ENCODE measurements at places on chromosomes 6 and 20.

GRCh38 chr20:56724241-56724757 lies 95.2 kb downstream of the TFAP2C start:
- DNase-seq, result no peak

DNA sequence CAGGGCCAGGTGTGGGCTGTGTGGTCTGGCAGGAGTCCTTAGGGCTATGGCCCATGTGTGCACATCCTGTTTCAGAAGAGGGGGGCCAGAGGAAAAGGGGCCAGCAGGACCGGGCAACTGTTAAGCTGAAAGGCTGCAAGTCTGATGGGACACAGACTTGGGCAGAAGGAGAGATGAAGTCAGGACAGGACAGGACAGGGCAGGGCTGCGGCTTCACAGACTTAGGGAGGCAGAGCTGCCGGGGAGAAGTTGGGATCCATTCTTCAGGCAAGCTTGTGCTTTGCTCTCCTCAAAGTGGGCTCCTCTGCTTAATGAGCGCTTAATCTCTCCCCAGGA lies 28.7 kb downstream of the MOCS1 start:
- DNase-seq, result no peak

GRCh38 chr6:82270881-82271635 lies 23.5 kb upstream of the IBTK start:
- no peak for DNase-seq

GRCh38 chr6:74899416-74899815 lies 306.4 kb downstream of the COL12A1 start:
- no peak for DNase-seq

DNA sequence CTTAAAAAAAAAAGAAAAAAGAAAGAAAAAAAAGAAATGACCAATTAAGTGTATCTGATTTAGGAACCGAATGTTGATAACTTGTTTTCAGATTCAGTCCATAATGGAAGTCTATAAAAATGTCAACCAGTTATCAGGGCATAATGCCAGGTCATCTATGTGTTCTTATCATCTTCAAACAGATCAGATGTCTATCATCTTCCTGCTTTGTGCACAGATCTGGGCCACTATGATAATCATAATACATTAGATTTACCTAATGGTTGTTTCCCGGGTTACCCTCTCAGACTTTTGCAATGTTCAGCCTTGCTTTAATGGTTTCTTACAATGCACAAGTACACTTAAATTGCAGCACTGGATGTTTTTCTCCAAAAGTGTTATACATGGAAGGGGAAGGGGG lies 100.6 kb downstream of the NKAIN2 start:
- DNase-seq, result no peak

DNA sequence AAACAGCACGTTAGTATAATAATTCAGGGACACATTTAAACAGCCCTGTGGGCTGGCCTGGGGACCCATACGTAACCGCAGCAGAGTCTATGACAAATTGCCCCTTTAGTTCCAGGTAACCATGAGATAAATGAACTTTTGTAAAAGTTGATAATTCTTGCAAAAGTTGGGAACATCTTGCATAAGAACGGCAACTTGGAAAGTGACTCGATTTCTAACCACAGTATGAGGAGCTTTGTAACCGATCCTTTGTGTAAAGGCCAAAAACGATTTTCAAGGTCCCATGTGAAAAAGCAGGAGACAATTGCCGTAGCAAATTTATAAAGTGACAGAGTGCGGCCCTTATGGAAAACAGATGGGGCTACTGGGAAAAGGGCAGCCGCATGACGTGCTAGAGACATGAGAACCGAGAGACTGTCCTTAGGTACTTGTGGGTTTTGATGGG lies 81.6 kb downstream of the PSMG4 start:
- DNase-seq, result no peak

GRCh38 chr6:71194724-71195123 lies 93.9 kb upstream of the OGFRL1 start:
- DNase-seq, result no peak

- no peak for DNase-seq
Observed at GRCh38 chr6:40588480-40588879, 1.3 kb upstream of the LRFN2 start.

DNA sequence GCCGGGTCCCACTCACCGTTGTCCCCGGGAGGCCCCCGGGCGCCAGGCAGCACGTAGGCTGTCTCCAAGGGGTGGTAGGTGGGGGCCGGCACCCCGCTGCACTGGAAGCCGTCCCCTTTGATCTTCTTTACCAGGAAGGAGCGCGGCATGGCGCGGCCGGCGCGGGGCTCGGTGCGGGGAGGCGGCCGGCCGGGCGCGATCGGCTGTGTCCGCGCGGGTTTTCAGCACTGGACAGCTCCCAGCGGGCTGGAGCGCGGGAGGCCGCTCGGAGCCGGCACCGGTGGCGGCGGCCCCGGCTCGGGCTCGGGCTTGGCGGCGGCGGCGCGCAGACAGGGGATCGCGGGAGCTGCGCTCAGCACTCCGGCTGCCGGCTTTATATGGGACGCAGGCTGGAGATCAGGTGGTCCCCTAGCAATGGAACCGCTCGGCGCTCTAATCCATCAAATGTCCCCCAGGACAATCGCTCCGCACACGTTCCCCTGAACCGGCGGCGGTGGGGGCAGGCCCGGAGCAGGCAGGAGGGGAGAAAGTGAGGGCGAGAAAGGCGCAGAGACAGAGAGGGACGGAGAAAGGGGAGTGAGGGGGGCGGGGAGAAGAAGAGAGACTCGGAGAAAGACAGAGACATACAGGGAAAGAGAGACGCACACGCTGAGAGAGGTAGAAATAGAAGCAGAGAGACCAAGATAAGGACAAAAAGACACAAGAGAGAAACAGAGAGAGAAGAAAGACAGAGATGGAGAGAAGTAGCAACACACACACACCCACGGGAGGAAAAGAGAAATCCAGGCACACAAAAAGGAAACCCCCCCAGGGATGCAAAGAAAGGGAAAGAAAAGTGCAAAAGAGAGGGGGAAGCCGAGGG lies at the start of gene SCRT2:
Gene SCRT2, minus strand, starts transcription at position 350 of the 862 bp plus-strand sequence. Its CDS starts 201 bp downstream, at position 149.
- peak; percentile 11 for DNase-seq

Measured in stimulated activated CD8-positive, alpha-beta memory T cell treated with anti-CD3 and anti-CD28 coated beads, Interleukin-4, amount 100 ng/mL, for 1 hour (primary cell).